ENCODE measurements at places on chromosomes 5 and 9.

DNA sequence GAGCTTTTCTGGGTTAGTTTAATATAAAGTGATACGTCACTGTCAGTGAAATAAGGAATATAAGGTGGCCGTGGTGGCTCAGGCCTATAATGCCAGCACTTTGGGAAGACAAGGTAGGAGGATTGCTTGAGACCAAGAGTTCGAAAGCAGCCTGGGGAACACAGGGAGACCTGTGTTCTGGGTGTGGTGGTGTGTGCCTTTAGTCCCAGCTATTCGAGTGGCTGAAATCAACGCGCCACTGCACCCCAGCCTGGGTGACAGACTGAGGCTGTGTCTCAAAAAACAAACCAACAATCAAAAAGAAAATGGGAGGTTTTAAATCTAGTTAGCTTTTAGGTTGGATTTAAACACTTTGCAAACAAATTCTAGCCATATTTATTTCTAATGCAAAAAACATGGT, 53.1 kb downstream of the NSD1 start:
- DNase-seq = no peak

DNA sequence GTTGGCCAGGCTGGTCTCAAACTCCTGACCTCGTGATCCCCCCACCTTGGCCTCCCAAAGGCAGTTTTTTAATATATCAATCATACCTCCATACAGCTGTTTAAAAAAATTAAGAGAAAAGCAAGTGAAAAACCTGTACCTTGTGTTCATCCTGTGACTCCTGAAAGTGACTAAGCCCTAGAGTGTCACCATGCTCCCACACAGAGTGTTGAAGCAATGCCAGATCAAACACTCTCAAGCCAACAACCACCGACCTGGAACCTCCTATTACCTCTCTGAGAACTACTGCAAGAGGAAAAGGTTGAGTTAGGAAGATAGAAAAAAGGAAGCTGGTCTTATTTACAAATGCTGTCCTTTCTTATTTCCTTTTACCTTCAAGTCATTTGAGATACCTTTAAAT, 123.5 kb downstream of the RASEF start:
- peak; percentile 81 for DNase-seq

GRCh38 chr5:172443441-172444109, 10.8 kb downstream of the SH3PXD2B start:
- DNase-seq = peak; percentile 98

DNA sequence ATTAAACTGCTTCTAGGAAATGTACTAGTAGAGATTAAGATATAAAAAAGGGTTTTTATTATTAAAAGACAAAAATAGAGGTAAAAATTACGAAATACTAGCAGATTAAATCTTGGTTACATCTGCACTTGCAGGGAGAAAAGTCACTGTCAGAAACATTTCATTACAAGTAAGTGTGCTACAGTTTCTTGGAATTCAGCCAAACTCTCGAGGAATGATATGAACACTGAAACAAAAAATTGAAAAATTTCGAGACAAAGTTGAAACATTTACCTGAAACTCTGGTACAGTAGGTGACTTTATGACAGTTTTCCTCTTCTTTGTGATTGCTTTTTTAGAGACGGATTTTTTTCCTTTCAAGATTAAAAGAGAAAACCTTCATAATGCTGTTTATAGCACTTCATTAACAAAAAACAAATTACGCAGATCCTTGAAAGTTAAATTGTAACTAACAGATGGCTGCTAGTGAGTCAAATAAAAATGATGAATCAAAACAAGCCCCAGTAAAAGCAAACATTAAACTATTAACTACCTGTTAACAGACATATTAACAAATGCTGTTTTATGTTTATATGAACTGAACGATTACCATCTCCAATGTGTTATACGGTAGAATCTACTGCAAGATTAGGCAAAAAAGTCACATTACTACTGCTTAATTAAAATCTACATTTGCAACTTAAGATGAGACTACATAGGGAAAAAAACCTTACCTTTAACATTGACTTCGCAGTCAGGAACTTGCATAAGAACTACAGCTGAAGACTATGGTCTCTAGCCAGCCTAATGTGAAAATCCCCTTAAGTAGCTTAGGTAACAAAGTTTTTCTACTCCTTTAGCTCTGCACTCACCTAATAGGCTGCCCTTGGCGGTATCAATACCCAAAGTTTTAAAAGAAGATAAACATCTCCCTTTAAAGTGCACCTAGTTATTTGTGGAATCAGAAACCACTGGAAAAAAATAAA, 61.4 kb downstream of the RANBP6 start:
- no peak for DNase-seq

GRCh38 chr9:89037891-89038290, 46.6 kb downstream of the S1PR3 start:
- no peak for DNase-seq

- DNase-seq = no peak
Observed at GRCh38 chr5:161691911-161692310, 6.4 kb downstream of the GABRA6 start.

DNA sequence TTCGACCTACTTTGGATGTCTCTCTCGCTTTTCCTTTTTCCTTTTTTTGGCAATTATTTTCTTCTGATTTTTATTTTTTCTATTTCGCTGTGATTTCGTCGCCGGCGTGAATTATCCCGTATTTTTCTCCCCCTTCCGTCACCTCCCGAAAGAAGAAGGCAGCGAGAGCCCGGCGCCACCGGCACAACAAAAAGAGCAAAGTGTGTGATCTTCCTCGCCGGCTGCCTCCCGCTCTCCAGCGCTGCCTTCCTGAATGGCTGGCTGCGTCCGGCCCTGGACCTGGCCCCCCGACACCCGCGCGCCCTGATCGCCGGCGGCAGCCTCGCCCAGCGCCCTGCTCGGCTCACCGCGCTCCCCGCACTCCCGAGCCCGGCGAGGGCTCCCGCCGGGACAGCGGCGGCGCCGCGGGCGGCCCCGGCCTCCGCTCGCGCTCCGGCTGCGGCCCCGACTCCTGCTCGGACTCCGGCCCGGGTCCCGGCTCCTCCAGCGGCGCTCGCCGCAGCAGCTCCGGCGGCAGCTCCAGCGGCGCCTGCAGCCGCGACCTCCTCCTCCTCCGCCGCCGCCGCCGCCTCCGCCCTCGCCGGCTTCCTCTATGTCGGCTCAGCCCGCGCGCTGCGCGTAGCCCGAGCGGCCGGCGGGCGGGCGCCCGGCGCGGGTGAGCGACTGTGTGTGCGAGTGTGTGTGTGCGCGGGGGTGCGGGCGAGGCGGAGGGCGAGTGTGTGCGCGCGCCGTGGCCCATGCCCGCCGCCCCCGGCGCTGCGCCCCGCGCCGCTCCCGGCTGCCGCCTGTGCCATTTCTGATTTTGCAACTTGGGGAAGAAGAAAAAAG, 960 bp downstream of the NR2F1 start:
- DNase-seq = peak; percentile 56

GRCh38 chr5:79699763-79700400, 10.2 kb downstream of the CMYA5 start:
- DNase-seq = no peak

DNA sequence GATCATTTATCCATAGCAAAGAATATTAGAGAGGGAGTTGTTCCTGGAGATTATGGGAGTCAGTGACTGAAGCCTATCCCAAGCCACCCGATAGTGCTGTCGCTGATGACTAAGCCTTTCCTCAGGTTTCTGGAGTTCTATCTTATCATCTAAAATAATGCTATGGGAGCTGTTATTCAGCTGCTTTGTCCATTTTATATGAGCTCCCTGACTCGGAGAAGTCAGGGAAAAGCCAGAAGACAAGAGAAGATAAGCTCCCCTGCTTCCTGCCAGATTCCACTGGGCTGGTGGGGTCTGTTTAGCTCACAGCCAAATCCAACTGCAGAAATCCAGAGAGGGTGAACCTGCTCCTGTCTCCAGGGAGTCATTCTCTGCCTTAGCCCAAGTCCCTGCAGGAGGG, 148.2 kb downstream of the DROSHA start:
- DNase-seq = peak; percentile 81

DNA sequence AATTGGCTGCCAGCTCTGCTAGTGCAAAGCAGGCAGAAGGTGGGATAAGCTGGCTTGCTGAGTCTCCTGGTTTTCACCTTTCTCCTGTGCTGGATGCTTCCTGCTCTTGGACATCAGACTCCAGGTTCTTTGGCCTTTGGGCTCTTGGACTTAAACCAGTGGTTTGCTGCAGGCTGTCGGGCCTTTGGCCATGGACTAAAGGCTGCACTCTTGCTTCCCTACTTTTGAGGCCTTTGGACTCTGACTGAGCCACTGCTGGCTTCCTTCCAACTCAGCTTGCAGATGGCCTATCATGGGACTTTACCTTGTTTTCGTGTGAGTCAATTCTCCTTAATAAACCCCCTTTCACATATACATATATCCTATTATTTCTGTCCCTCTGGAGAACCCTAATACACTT, 1293.9 kb upstream of the CDH6 start:
- DNase-seq = no peak

DNA sequence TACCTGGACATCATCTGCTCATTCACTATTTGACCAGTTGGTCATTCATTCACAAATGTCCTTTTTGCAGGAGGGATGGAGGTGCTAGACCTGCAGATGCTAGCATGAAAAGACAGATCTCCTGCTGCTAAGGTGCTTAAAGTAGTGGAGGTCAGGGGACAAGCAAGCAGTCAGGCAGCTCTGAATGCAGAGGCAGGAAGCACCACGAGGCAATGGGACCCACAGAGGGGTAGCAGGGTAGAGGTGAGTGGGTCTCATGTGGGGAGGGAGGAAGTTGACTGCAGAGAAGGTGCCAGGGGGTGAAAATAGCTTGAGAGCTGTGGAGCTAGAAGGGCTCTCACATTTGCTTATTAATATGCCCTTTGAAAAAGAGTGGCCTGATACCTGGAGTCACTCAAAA, 25.2 kb downstream of the FXN start:
- no peak for DNase-seq

DNA sequence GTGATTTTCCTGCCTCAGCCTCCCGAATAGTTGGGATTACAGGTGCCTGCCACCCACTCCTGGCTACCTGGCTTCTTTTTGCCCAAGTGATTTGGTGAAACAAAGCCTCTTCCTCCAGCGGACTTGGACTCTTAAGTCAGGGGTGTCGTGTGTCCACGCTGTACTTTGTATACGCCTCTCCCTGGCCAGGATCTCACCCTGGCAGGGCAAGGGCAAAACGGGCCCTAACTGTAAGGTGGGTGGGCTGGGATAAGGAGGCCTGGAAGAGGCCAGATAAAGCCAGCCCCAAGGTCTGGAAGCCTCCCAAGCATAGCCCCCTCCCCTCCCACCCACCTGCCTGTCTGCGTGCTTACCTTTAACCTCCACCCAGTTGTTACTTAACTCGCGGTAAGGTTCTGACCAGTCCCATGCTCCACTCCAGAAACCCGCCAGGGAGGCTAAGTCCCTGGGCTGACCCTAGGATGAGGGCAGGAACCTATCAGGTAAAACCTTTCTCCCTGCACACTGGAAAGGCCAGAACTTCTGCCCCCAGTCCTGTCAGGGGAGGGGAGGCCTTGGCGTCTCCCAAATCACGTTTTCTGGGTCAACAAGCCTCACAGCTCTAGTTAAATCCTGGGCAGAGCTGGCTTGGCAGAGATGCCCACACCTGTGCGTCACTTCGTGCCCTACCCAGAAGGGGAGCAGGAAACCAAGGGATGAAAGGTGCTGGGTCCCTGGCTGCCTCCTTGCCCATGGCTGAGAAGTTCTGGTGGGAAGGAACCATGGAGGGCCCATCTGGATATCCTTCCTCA, 8.4 kb downstream of the CDK9 start:
- no peak for DNase-seq

DNA sequence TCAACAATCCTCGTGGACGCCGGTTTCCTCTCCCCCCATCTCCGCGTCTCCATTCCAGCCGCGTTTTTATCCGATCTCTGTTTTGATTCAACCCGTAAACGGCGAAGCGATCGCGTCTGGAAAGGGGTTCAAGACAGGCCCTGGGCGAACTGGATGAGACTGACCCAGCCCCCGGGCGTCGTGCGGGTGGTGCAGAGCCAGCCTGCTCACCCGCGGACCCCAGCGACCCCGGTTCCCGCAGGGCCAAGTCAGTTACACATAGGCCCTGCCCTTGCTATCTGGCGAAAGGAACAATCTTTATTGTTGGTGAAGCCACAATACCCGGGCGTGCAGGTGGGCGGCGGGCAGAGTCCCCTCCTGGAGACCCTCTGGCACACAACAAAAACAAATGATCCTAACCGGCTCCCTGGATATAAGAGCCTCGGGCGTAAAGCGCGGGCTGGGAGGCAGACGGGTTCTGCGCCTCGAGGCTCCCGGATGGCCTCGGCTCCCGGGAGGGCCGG, 1.8 kb downstream of the TLX3 start:
- no peak for DNase-seq

DNA sequence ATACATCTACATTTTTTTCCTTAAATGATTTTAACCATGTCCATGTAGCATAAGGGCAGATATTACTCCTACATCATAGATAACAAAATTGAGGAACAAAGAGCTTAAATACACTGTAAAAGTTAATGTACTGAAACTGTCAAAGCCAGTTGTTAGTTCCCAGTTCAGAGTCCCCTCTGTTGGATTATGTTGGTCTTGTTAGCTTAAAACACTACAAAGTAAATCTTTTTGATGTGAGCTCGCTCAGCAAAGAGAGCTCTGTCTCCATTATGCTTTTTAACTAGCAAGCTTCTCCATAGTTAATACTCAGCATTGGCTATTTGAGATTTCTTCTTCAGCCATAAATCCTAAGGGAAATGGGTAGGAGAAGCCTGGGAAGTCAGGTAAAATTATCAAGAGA, 149.1 kb downstream of the ADAMTS6 start:
- DNase-seq = no peak

- no peak for DNase-seq
Observed at GRCh38 chr5:150211156-150212030, 21.5 kb downstream of the SLC6A7 start.

GRCh38 chr9:127458921-127459320, 7.6 kb downstream of the LRSAM1 start:
- DNase-seq = no peak

DNA sequence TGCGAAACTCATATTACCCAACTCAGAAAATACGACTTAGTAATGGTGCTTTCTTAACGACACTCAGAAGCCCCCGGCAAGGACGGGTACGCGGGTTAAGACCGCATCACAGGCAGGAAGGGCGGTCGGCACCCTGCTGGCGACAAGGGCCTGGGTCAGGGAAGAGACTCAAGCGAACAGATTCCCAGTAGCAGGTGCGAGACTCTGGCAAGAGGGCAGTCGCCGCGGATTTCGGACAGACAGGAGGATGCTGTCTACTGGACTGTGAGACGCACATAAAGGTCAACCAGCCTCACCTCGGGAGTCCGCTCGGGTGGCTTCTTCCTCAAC, 398 bp downstream of the RAPGEF6 start:
- peak; percentile 72 for DNase-seq

DNA sequence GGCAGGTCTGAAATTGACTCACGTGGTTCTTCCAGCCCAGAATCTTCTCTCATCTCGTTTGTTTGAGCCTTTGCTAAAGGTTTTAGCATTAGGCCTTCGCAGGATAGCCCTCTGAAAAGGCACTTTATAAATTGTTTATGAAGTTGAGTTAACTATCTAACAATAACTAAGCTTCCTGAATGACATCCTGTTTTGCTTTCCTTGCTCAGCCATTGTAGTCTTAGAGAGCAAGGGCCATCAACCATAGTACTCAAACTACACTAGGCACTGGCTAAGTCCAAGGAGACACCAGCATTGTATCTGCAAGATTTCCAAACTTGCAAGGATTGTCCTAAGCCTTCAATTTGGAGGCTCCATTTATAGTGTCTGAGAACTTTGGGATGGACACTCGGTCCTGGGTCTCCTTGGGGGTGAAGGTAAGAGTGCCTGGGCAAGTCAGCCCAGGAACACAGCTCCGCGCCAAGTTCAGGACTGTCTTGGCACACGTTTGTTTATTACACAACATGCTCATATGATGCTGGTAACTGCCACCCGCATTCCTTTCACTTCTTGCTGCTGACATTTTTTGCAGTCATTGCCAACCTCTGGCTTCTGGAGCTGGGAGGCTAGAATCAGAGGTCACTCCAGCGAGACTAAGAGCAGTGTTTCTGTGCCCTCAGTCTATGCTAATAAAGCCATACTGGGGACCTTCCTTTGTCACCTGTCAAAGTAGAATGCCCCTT, 151.1 kb downstream of the ESM1 start:
- DNase-seq = no peak

All from M059J (cell line).